ENCODE measurements at places on chromosomes 3 and 15. TPM values are rescaled to one million over a fixed set of nuclear protein-coding genes. Genes with fewer than 3 reads are reported as not detected.

DNA sequence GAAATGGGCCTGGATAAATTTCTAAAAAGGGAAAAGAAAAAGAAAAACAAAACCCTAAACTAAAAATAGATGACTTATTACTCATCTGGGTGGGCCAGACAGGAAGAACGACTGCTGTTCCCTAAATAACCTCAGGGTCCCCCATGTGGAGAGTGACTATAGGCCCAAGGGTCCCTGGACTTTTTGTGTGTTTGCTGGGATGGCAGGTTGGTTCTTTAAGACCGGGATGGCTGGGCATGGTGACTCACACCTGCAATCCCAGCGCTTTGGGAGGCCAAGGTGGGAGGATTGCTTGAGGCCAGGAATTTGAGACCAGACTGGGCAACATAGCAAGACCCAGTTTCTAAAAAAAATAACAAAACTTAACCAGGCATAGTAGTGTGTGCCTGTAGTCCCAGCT lies 43.8 kb upstream of the TRA2B start:
- no peak for DNase-seq

GRCh38 chr15:89777073-89777751 lies 1.1 kb downstream of the MESP2 start:
- DNase-seq, result no peak

DNA sequence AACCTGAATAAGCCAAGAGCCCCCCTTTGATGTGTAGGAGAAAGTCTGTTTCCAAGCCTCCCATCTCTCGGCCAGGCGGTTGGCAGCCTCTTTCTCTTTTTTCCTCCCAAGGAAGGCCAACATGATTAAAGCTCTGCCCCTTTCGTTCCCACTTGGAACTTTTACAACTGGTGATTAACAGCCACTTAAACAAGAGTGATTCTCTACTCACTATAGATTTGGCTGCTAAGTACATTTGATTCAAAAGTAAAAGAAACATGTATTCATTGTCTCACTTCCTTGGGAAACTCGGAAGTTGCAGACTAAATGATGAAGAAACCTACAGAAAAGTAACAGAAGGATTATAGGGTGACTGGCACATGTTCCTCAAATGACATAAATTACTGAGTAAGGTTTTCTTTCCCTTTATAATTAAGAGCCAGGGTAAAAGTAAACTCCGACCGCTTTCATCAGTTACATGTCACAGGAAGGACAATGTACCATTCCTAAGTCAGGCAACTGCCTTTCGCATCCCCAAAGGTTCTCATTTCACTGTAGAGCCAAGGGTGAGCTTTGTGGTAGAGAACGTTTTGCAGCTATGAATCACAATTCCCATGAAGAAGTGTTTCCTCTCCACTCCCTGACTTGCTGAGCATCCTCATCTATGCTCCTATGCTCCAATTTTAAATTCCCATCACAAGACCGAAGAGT lies 72.7 kb downstream of the MB21D2 start:
- DNase-seq, result no peak

- DNase-seq, result no peak
Observed at GRCh38 chr3:100264242-100264641, 3.5 kb downstream of the TBC1D23 start.

GRCh38 chr3:152026033-152026556 lies 152.7 kb downstream of the SUCNR1 start:
- no peak for DNase-seq

DNA sequence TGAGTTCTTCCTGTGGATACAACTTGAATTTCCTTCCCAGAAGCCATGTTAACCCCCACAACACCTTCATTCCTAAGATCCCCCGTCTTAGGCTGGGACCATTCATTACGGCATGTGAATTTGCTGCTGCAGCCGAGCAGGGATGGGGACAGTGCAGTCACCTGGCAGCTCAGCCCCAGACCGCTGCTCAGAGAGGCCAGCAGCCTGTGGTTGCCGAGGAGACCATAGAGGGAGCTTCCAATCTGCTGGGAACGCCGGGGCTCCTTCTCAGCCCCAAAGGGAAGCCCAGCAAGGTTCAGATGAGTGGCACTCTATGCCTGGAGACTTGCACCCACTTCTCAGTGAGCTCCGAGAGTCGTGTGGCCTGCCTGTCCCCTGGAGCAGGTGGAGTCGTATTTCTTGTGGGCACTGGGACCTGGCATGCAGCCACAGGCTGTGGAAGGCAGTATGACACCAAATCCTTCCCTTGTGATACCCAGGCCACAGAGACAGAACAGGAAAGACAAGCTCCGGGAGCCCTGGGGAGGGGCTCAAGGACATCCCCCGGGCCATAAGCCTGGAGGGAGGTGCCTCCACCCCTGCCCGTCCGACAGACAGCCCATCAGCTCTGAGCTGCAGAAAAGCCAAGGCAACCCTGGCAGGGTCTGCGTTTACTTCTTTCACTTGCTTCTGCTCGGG lies 167.3 kb downstream of the FAM43A start:
- DNase-seq, result no peak

GRCh38 chr3:73060302-73060723 lies 1.1 kb upstream of the EBLN2 start:
- DNase-seq, result no peak

DNA sequence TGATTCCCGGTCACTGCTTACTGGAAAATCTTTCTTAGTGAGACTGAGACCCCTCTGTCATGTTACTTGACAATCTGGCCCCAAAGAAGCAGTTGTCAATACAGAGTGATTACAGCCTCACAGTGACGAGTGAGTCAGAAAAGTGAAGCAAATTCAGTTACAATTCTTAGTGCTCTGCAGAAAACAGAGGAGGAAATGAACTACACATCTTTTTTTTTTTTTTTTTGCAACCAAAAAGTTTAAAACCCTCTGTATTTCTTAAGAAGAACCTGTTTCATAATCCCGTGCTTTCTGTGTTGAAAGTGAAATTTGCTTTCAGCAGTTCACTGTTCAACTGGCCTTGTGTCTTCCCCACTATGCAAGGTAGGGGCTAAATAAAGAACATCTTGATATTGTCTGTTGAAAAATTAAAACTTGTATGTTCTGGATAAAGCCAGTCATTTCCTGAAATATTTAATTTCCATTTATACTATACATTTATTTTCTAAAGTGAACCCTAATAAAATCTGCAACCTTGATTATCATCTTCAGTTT lies 1.9 kb downstream of the AQP9 start:
- DNase-seq, result no peak

- DNase-seq, result no peak
Observed at GRCh38 chr3:97102641-97103040, 288.2 kb downstream of the EPHA6 start.

DNA sequence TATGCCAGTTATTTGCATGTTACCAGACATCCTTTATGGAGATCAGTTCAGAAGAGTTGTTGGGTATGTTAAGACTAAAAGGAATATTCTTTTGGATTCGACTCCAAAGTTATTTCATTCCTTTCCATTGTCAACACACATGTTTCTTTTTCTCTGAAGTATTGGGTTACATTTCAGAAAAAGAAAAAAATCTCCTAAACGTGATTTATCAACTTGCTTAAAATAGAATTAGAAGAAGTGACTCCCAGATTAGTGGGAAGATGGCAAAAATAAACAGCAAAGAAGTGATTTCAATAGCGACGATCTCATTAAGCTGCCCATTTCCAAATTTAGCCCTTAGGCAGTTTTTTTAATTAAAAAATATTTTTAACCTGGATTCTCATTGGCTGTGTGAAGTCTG lies 85.4 kb downstream of the TIGIT start:
- no peak for DNase-seq

DNA sequence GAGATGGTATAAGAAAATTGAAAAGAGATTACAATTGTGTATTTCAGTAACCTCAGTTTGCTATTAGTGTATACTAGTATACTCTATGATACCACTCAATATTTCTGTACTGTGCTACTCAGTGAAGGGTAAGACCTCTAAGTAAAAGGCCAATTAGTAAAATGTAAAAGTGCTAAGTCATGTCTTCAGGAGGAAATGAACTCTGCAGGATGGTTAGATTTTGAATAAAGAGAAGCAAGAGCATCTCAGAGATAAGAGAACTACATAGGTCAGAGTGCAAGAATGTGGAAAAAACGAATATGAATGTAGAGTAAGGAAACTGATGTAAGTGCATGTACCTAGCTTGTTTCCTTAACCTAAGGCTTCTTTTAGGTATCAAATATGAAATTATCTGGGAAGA lies 796.6 kb upstream of the GBE1 start:
- DNase-seq, result no peak

DNA sequence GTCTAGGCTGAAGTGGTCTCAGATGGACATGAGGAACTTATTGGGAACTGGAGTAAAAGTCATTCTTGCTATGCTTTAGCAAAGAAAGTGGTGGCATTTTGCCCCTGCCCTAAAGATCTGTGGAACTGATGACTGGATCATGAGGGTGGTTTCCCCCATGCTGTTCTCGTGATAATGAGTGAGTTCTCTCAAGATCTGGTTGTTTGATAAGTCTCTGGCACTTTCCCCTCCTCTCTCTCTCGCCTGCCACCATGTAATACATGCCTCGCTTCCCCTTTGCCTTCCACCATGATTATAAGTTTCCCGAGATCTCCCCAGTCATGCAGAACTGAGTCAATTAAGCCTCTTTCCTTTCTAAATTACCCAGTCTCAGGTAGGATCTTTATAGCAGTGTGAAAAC lies 11.5 kb upstream of the MLF1 start:
- no peak for DNase-seq

DNA sequence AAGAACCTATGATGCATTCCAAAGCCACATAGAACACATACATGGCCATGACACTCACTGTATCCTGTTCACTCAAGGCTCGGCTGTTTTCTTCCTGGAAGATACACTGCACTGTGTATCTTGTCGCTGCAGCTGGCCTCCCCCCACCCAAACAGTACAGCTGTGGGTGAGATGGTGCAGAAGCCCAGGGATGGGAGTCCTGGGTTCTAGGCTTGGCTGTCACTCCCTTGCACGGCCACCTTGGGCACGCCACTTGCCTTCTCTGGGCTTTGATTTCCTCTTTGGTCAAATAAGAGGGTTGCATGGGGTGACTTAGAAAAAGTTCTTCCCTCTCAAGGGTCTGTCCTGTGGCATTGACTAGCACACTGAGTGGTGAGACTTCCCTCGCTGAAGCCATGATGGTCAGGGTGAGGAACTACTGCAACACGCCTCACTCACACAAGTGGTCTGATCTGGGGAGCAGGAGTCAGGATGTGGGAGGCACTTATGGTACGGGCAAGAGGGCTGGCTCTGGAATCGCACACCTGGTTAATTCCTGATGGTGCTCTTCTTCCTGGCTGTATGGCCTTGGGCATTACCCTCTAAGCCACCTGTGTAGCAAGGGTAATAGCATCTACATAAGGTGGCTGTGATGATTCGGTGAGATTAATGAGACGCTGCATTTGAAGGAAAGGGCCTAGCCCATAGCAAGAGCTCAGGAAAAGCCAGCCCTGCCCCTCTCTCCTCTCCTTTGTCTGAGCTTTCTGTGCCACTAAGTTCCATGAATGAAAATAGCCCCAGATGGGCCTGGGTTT lies 44.0 kb downstream of the ANP32A start:
- DNase-seq, result no peak

UBA7 gene
- 101 TPM for total RNA-seq

ANKUB1 gene
- not detected for total RNA-seq

TMC3 gene
- total RNA-seq, result not detected

TNNC1 gene
- 8.4 TPM for total RNA-seq

Data from activated naive CD4-positive, alpha-beta T cell treated with anti-CD3 and anti-CD28 coated beads, Interleukin-2, amount 50 U/mL, for 72 hours (primary cell).